ENCODE measurements at places on chromosomes 16 and 17.

DNA sequence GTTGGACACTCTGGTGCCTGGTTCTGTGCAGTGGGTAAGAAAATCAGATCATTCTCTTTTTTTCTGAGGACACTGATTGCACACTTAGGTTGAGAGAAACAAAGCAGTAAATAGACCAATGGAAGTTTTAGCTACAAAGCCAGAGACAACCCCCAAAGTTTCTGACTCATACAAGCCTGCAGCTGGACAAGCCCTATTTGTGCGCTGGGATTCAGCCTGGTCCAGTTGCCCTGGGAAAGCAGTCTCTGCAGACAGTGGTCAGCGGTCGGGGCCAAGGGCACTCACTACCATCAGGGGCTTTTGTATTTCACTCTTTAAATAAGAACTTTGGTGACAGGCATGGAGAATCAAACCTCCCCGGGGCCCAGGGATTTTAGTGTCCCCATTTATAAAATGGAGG, 6.0 kb upstream of the RHBDL3 start:
- DNase-seq, result no peak

GRCh38 chr17:61253362-61253761, 146.3 kb upstream of the TBX2 start:
- DNase-seq, result no peak

DNA sequence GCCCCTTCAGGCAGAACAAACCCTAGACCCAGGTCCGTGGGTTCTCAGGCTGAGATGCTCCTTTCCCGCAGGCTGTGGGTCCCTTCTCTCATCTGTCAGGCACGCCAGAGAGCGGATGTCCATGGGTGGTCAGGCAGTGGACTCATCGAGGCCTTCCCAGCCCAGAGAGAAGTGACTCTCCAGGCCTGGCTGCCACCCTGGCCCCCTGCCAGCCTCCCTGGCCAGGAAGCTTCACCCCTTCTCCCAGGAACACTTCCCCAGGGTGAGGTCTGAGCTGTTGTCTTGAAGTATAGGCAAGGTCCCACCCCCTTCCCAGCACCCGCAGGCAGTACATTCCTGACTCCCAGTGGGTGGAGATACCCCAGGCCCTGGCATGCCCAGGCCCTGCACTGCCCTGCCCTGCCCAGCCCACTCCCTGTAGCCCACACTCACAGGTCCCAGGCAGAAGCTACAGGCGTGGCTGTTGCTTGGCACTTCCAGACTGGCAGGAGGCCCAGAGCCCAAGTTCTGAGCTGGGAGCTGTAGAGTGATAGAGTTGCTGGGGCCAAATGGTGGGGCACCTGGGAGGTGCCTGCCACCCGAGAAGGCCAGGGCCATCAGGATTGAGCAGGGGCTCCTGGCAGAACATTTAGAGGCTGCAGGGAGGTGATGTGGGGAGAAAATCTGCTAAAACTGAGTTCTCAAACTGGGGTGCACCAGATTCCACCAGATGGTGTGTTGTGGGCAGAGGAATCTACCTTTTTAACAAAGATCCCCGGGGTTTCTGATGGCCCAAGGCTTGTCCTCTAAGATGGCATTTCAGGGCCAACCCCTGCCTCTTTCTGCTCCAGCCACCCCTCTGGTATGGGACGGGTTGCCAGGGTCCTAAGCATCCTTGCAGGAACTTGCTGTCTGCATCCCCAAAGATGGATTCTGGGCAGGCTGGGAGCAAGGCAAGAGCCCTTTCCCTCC, 6.7 kb downstream of the ITGA3 start:
- no peak for DNase-seq

- DNase-seq, result no peak
Measured at GRCh38 chr16:78648517-78648916, 549.1 kb downstream of the WWOX start.

GRCh38 chr16:68993885-68994284, 111.6 kb upstream of the HAS3 start:
- no peak for DNase-seq

DNA sequence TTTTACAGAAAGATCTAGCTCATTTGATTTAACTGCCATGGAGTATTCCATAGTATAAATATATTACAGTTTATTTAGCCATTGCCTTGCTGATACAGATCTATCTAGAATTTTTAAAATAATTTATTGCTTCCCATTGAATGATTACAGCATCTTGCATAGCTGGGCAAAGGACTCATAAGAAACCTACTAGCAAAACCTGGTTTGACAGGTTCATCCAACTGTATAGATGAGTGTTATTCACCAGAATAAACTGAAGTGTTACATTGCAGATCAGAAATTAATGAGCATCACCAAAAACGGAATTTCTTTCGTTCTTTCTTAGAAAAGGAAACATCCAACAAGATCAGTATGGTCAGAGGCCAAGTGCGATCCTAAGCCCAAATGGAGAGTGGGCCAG, 202.2 kb upstream of the CACNG5 start:
- DNase-seq, result no peak

- peak; percentile 7 for DNase-seq
Measured at GRCh38 chr17:35947156-35947585, 3.7 kb upstream of the LYZL6 start.

DNA sequence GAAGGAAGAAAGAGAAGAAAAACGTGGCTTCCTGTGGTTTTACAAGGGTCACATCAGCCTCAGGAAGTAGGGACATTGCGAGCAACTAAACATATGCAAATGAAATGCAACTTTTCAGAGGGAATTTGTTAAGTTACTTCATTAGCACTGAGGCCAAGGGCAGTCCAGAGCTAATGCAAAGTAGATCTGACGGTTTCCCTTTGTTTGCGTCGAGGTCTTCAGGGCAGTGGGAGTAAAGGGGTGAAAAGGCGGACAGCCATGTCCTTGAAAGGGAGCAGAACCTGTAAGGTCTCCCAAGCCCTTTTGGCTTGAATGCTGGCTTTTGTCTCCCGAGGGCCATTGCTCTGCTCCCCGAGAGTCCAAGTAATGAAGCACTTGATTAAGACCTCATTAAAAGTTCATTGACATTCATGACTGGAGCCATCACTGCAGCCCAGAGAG, 85.0 kb downstream of the PMP22 start:
- no peak for DNase-seq

DNA sequence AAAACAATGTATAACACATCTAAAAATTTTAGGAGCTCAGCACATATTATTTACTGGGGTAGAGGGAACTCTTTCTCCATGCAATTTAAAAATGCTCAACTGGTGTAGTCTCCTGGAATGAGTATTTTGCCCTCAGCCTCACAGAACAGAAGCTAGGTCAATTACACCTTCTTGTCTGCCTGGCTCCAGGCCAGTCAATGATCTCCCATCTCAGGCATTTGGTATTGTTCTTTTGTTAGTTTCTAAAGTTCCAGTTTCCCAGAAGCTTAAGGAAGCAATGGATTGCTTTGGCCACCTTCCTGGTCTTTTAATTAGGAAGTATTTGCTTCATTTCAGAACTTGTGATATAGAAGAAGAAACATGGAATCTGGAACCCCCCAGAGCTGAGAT, 360.3 kb upstream of the ASIC2 start:
- no peak for DNase-seq

DNA sequence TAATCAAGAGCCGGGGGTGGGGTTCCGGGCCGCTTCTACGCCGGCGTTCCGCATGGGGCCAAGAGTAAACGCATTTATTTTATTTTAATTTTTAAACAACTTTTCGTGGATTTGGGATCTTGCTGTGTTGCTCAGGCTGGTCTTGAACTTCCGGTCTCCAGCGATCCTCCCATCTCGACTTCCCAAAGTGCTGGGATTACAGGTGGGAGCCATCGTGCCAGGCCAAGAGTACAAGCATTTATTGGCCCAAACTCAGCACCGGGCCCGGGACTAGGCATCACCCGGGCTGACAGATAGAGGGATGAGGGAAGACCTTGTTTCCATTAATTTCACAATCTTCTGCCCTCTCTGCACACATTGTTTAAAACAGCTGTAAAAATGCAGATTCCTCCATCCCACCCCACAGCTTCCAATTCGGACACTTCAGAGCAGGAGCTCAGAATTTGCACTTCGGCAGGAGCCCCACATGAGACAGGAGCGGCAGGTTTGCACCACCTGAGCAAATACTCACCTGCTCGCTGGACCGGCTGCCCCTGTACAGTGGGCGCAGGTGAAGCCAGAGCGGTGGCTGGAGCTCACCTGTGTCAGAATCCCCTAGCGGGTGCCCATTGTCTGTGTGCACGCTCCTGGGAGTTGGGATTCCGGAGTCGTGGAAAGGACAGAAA, 663 bp upstream of the GINS2 start:
- DNase-seq, result no peak

DNA sequence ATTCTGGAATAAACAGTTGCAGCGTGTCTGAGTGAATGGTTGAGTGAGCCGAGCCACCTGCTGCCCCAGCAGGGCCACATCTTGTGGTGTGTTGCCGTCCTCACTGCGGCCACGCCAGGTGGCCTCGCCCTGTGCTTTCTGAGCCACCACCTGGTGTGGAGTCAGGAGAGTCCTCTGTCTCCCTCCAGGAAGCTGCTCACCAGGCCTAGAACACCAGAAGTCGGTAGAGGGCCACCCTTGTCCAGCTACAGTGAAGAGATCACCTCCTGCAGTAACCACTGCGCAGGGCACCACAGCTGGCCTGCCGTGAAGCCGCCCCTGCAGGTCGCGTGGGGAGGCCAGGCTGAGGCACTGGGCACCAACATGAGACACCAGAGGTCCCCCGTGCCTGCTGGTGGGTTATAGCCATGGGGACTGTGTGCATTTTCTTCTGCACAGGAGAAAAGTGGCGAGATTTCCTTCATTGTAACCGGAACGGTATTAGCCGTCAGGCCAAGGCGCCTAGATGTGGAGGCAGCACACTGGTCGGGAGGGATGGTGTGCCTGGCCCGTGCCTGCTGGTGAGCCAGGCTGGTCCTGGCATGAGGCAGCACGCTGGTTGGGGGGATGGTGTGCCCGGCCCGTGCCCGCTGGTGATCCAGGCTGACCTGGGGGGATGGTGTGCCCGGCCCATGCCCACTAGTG, 28.9 kb upstream of the FOXK2 start:
- DNase-seq, result no peak

GRCh38 chr17:69375229-69375628, 39.3 kb upstream of the MAP2K6 start:
- no peak for DNase-seq

- no peak for DNase-seq
Measured at GRCh38 chr17:30379303-30379902, 676 bp downstream of the CPD start.

GRCh38 chr16:7938175-7938574, 605.5 kb downstream of the RBFOX1 start:
- no peak for DNase-seq

DNA sequence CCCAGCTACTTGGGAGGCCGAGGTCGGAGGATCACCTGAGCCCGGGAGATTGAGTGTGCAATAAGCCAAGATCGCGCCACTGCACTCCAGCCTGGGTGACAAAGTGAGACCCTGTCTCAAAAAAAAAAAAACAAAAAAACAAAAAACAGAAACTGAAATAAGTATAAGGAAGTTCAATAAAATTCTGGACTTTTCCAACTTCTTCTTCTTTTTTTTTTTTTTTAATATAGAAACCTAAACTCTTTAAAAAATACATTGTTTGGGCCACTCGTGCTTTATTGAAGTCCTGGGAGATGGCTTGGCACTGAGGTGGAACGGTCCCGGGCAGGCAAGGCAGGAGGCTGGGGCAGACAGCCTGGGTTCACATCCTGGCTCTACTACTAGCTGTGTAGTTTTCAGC, 36.8 kb downstream of the KATNIP start:
- DNase-seq, result no peak

DNA sequence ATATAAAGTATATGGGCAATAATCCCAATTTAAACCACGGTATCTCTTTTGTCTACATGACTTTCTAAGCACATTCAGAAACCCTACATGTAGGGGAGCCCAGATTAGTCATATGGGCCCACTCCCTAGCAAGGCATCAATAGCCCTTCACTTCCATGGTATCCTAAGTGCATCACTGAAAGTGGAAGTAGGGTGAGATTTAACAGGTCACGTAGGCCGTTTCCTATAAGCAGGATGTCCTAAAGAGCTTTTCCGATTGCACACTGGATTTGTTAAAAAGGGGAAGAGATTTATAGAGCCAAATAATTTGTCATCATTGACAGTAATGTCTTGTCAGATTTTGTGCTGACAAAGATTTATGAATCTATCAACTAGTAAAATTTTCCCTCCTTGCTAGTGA, 39.0 kb downstream of the CA4 start:
- DNase-seq, result no peak

DNA sequence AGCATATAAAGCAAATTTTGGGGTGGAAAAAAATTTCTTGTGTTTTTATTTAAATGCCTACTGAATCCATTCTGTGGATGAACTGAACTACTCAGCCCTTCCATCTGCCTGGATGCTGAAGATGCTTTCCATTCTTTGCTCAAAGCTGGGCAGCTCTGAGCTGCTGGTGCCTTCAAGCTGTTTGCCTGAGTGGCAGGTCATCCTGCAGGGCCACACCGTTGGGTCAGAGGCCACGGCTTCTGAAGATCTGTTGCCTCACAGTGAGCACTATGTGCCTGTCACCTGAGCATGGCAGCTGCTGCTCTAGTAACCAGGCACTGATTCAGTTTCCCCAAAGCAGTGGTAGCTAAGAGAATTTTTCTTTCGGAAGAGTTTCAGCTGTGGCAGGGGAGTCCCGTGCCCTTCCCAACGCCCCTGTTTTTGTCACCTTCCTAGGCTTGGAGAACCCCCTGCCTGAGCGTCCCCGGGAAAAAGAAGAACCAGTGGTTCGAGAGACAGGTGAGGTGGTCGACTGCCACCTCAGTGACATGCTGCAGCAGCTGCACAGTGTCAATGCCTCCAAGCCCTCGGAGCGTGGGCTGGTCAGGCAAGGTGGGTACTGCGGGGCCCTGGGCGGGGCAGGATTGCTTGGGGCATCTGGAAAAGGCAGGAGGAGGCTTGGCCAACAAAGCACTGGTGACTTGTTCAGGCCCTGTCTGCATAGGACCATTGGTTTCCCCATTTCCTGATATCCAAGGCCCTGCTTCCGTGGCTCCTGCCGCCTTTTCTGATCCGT, 8.5 kb downstream of the PLK1 start:
- DNase-seq, result no peak

DNA sequence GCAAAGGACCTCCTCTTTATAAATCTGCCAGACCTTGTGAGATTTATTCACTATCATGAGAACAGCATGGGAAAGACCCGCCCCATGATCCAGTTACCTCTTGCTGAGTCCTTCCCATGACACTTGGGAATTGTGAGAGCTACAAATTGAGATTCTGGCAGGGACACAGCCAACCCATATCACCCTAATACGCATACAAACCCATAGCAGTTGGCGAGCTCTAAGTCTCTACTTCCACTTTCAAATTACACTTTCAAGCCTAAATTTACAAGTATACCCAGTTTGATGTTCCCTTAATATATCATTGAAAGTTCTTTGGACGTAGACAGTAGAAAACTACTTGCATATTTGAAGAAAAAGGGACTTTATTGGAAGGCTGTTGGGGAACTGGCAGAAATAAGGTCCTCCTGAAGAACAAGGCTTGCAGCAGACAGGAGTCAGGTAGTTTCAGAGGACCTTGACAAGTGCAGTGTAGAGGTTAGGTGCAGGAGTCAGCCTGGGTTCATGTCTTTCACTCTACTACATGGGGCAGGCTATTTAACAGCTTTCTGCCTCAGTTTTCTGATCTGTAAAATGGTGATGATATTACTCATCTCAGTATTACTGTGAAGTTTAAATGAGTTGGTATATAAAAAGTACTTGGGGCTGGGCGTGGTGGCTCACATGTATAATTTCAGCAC, 107.9 kb upstream of the EEF2KMT start:
- DNase-seq, result no peak

- no peak for DNase-seq
Measured at GRCh38 chr17:16977932-16978331, 6.0 kb upstream of the TNFRSF13B start.

- DNase-seq, result no peak
Measured at GRCh38 chr17:15130426-15130825, 134.7 kb downstream of the PMP22 start.
